ENCODE measurements at places on chromosomes 12 and 14.
A peak's percentile ranks its signal among the peaks of the same experiment; 100 is the strongest.

DNA sequence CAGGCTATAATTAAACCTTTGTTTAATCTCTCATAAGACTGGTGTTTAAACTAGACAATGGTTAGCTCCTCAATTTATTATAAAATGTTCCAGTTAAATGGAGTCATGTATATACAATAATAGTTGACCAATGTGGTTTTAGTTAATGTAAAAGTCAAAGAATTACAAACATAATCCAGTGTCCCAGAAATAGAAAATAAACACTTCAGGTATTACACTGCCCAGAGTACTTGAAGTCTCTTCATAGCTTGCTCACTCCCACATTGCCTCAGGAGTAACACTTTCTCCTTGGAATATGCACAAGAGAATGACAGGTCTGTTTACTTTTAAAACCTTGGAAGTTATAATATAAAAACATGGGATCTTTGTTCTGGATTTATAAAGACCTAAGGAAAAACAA, 60.5 kb downstream of the SLC38A1 start:
- no peak overlapping the region for H3K4me3 ChIP-seq
- peaks cover 61% of the 10 kb centered on the region for H3K4me1 ChIP-seq
- peak overlapping the region; percentile 50 for H3K27ac ChIP-seq
- peaks cover 73% of the 10 kb centered on the region for H3K36me3 ChIP-seq
- H3K27me3 ChIP-seq = no peaks in the 10 kb centered on the region

DNA sequence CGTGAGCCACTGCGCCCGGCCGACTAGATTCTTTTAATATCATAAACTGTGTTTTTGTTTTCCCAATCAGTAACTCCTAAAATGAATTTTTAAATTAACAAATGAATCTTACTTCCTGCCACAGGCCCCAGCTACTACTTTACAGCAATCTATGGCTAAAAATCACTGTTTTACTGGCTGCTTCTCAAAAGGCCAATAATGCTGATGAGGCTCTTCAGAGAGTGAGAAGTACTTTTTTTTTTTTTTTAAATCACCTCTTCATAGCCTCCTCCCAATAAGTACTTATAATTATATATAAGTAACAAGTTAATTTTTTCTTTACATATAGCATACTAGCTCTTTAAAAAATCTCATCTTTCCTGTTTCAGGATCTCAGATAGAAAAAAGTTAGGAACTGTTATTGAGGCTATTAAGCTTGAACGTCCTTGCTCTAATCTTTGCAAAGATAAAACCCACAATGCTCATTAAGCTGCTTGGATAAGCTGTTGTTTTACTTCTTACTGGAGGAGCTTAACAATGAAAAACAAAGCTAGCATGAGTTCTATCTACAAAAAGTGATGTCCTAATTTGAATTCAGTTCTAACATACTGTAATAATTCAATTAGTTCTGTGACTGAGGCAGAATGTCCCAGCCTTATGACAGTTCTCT, 12.8 kb upstream of the WDR20 start:
- H3K27me3 ChIP-seq = no peaks in the 10 kb centered on the region
- H3K4me1 ChIP-seq = no peaks in the 10 kb centered on the region
- H3K4me3 ChIP-seq = no peak overlapping the region
- H3K36me3 ChIP-seq = no peaks in the 10 kb centered on the region
- DNase-seq = no peak

DNA sequence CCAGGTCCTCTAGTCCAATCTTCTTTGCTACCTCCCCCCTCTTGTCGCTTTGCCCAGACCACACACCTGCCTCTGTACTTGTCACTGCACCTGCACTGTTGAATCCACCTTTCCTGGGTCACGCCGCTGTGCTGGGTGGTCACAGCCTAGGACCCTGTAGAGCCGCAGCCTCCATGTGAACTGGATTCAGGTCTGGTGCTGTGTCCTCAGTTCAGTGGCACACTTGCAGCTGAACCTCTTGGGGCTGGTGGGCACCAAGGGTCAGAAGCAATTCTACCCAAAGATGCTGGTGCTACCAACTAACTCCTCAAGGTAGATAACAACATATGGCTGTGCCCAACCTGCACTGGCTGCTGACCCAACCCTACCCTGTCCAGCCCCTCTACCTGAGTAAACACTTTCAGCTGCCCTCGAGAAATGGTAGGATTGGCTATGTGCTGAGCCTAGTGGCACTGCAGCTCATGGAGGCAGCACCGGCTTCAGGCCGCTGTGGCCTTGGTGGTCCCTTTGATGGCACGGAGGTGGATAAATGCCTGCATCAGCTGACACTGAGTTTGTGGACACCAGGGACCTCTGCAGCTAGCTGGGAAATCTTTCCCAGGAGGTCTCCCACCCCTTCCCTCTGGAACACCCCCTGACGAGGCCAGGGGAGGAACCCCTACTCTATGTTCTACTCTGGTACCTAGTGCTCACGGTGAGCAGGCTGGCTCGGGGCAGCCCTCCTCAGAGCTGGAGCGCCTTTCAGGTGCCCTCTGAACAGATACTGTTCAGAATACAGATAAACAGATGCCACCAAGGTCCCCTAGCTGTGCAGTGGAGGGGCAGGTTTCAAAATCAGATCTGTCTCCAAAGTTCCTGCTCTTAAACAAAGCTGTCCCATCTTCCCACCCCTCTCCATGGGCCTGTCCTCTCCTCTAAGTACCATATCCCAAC, 14.3 kb downstream of the AGAP2 start:
- H3K36me3 ChIP-seq = peaks cover 42% of the 10 kb centered on the region
- H3K4me1 ChIP-seq = no peaks in the 10 kb centered on the region
- peak overlapping the region; percentile 64 for H3K27ac ChIP-seq
- H3K4me3 ChIP-seq = no peak overlapping the region
- no peaks in the 10 kb centered on the region for H3K27me3 ChIP-seq
- DNase-seq = no peak

- no peak for DNase-seq
- H3K4me1 ChIP-seq = no peaks in the 10 kb centered on the region
- no peaks in the 10 kb centered on the region for H3K36me3 ChIP-seq
- H3K27ac ChIP-seq = no peak overlapping the region
- H3K27me3 ChIP-seq = peaks cover 11% of the 10 kb centered on the region
These were observed 44.2 kb downstream of the LGMN start for GRCh38 chr14:92704036-92704804.

- no peaks in the 10 kb centered on the region for H3K36me3 ChIP-seq
- peaks cover 32% of the 10 kb centered on the region for H3K27me3 ChIP-seq
- H3K4me3 ChIP-seq = no peak overlapping the region
- H3K4me1 ChIP-seq = peaks cover 22% of the 10 kb centered on the region
These were observed 92.9 kb downstream of the TMEM30B start for GRCh38 chr14:61188196-61188595.

DNA sequence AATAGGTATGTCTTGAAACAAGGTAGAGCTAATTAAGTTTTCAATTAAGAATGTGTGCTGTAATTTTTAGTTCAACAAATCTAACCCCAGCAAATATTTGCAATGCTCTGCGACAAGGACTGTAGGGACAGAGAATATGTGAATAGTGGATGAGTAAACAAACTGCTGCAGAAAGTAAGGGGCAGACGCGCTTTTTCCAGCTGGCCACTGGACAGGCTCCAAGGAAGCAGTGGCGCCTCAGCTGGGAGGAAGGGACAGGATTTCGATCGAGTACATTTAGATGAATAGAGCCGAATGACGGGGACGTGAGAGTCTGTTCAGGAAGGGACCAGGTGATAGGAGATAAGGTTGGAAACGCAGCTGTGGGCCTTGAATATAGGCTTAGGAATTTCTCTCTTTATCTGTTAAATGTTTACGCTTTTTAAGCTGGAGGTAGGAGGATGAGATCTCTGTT, 69.3 kb downstream of the ELK3 start:
- peaks cover 29% of the 10 kb centered on the region for H3K4me1 ChIP-seq
- peak overlapping the region; percentile 6 for H3K27ac ChIP-seq
- DNase-seq = no peak
- no peaks in the 10 kb centered on the region for H3K27me3 ChIP-seq

DNA sequence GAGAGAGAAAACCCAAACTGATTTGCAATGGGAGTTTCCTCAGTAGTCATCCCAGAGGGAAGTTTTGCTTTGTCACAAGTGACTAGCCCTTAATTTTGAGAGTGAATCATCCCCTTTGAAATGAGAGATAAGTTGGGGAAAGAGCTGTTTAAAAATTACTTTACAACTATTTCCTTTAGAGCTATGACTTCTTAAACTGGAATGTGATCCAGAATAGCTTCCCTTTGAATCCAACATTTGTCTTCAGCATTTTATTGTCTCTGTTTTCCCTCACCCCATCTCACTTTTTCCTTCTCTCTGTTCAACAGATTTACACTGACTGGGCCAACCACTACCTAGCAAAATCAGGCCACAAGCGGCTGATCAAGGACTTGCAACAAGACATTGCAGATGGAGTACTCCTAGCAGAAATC, 109.3 kb downstream of the NAV3 start:
- H3K36me3 ChIP-seq = no peaks in the 10 kb centered on the region
- no peak overlapping the region for H3K27ac ChIP-seq
- H3K27me3 ChIP-seq = no peaks in the 10 kb centered on the region

DNA sequence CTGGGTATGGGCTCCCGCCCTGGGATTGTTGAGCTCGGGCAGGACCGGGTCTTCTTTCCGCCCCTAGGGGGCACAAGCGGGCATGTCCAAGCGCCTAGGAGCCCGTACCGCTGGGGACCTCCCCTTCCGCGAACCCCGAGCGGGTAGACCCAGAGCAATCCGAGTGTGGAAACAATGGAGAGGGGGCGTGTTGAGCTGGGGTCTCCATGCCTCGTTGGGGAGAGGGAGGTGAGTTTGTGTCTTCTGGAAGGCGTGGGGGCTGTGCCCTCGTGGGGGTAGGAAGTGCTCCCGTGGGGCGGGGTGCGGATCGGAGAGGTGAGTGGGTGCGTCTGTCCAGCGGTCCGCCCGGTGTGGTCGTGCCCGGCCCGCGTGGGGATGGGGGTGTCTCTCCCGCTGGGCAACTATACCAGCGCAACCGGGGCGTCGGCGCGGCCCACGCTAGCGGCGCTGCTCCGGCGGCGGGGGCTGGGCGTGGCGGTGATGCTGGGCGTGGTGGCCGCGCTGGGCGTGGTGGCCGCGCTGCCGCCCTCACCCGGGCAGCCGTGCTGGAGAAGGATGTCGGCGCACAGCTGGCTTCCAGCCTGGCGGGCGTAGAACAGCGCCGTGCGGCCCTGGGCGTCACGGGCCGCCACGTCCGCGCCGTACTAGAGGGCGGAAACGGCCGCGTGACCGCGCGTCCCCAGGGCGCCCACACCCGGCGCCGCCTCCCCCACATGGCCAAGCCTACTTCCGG, 12.2 kb downstream of the AGAP2 start:
- no peaks in the 10 kb centered on the region for H3K27me3 ChIP-seq
- no peaks in the 10 kb centered on the region for H3K4me1 ChIP-seq
- peaks cover 40% of the 10 kb centered on the region for H3K36me3 ChIP-seq
- peak; percentile 32 for DNase-seq
- H3K27ac ChIP-seq = no peak overlapping the region

- DNase-seq = no peak
- no peaks in the 10 kb centered on the region for H3K27me3 ChIP-seq
- no peak overlapping the region for H3K27ac ChIP-seq
- no peaks in the 10 kb centered on the region for H3K36me3 ChIP-seq
- H3K4me3 ChIP-seq = no peak overlapping the region
- H3K4me1 ChIP-seq = no peaks in the 10 kb centered on the region
These were observed 714.2 kb downstream of the SLC6A15 start for GRCh38 chr12:84198294-84198946.

GRCh38 chr14:105292826-105293711, 7.7 kb downstream of the BRF1 start:
- peak overlapping the region; percentile 76 for H3K27ac ChIP-seq
- peak; percentile 79 for DNase-seq
- H3K4me3 ChIP-seq = peak overlapping the region; percentile 50
- no peaks in the 10 kb centered on the region for H3K36me3 ChIP-seq

- no peaks in the 10 kb centered on the region for H3K27me3 ChIP-seq
- H3K27ac ChIP-seq = no peak overlapping the region
- no peak for DNase-seq
- H3K4me1 ChIP-seq = no peaks in the 10 kb centered on the region
- no peaks in the 10 kb centered on the region for H3K36me3 ChIP-seq
These were observed 379.4 kb upstream of the PDE3A start for GRCh38 chr12:19988948-19989347.

- no peaks in the 10 kb centered on the region for H3K27me3 ChIP-seq
- no peak overlapping the region for H3K27ac ChIP-seq
- no peaks in the 10 kb centered on the region for H3K4me1 ChIP-seq
These were observed 244.5 kb upstream of the LRFN5 start for GRCh38 chr14:41362139-41362538.

GRCh38 chr14:76334316-76334715, 41.6 kb upstream of the ESRRB start:
- peaks cover 22% of the 10 kb centered on the region for H3K27me3 ChIP-seq
- no peak for DNase-seq
- H3K27ac ChIP-seq = no peak overlapping the region
- no peak overlapping the region for H3K4me3 ChIP-seq

- no peaks in the 10 kb centered on the region for H3K36me3 ChIP-seq
- H3K27me3 ChIP-seq = peaks cover 74% of the 10 kb centered on the region
- H3K27ac ChIP-seq = no peak overlapping the region
- no peak for DNase-seq
These were observed 5.3 kb upstream of the TBX5 start for GRCh38 chr12:114411071-114411837.

GRCh38 chr12:17296882-17297281, 690.9 kb upstream of the LMO3 start:
- no peaks in the 10 kb centered on the region for H3K36me3 ChIP-seq
- H3K27me3 ChIP-seq = no peaks in the 10 kb centered on the region
- DNase-seq = no peak
- H3K27ac ChIP-seq = no peak overlapping the region
- H3K4me3 ChIP-seq = no peak overlapping the region

DNA sequence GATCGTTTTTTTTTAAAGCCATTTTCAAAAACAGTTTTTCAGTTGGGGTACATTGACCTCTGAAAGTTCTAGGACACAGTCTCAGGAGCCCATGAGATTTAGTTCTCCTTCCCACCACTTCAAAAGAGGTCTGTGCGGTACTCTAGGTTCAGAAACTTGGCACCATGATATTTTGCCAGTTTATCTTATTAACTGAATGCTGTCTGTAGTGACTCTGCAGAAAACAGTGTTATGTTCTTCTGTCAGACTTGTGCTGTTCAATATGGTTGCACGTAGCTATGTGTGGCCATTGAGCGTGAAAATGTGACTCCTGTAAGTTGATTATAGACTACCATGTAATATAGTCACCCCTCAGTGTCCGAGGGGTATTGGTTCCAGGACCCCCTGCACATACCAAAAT, 35.9 kb downstream of the CRADD start:
- DNase-seq = no peak
- no peak overlapping the region for H3K27ac ChIP-seq
- no peak overlapping the region for H3K4me3 ChIP-seq
- H3K27me3 ChIP-seq = no peaks in the 10 kb centered on the region
- H3K36me3 ChIP-seq = peaks cover 20% of the 10 kb centered on the region

GRCh38 chr14:104319491-104320241, 181.3 kb downstream of the KIF26A start:
- no peak overlapping the region for H3K27ac ChIP-seq
- peaks cover 5% of the 10 kb centered on the region for H3K27me3 ChIP-seq
- no peaks in the 10 kb centered on the region for H3K36me3 ChIP-seq
- no peaks in the 10 kb centered on the region for H3K4me1 ChIP-seq
- H3K4me3 ChIP-seq = no peak overlapping the region

DNA sequence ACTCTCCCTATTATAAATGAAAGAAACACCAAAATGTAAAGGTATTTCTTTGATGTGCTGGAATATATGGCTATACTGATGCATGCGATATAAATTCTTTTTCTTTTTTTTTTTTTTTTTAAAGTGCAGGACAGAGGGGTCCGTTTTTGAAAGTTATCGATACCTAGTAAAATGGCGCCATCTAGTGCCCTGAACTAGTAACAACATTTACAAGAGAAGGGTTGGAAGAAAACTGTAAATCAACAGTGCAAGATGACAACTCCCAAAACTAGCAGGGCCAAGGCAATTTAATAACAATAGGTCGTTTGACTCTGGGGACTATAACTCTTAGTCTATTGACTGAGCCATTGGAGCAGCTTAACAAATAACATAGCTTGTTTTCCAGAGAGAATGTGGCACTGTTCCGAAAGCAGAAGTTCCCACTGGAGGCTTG, 137.7 kb downstream of the SPTSSA start:
- H3K27me3 ChIP-seq = peaks cover 1% of the 10 kb centered on the region
- no peak overlapping the region for H3K4me3 ChIP-seq
- no peak for DNase-seq
- no peaks in the 10 kb centered on the region for H3K36me3 ChIP-seq

Measured in activated CD4-positive, alpha-beta memory T cell treated with anti-CD3 and anti-CD28 coated beads for 36 hours (primary cell).